GM12864 (cell line): ENCODE measurements at places on chromosomes 6 and 20.

- DNase-seq, result no peak
These were observed 34.1 kb downstream of the SERPINB1 start for GRCh38 chr6:2807342-2808090.

DNA sequence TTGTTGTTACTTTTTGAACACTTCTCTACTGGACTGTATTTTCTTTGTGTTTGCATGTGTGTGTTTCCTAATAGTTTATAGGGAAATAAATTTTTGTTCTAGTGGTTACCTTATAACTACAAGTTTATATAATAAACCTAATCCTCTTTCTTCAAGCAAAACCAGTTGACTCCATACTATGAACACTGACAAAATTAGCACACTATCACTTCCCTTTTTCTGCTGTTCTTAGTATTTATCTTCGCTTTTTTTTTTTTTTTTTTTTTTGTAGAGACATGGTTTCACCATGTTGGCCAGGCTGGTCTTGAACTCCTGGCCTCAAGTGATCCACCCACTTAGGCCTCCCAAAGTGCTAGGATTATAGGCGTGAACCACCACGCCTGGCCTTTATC lies 25.0 kb upstream of the C6orf62 start:
- no peak for DNase-seq

DNA sequence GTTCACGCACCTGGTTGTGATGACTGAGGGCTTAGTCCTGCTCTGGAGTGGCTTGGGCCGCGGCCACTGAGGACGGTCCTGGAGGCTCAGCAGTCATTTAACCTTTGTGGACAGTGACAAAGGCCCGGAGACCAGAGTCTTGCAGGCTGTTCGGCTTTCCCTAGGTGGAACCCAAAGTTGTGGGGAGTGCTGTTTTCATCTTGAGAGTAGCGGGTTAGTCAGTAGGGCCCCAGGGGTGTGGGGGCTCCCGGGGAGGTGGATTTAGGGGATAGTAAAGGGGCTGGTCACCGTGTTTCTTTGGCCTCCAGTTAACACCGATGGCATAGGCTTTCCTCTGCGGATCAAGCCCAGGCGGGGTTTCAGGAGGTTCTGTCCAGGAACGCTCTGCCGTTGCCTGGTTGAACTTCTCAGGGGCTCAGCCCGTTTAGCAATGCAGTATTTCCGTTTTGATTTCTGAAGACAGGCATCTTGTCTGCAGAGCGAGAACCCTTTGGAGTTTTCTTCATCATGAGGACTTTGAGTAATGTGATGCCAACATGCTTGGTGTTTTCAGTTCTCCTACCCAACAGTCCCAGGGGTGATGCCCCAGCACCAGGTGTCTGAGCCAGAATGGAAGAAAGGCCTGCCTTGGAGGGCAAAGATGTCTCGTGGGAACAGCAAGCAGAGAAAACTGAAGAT lies 31.8 kb downstream of the ZNF831 start:
- no peak for DNase-seq

- DNase-seq, result no peak
These were observed 1.1 kb upstream of the CDC5L start for GRCh38 chr6:44386364-44386928.

DNA sequence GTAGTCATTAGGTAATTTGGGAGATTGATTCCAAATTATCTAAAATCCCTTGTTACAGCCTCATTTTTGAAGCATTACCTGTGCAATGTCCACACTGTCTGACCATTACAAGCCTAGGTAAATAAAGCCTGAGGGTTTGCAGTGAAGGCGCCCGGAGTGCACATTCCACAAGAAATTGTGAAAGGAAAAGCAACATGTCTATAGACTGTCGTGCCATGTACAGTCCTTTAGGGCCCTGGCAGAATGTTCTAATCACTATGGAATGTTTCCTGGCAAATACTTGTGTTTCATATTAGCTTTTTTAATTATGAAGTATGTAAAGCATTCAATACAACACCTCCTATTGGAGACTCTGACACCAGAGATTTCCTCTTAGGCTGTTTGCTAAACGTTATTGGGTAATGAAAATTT lies 28.9 kb downstream of the PREP start:
- no peak for DNase-seq

- DNase-seq, result no peak
These were observed 619.4 kb downstream of the PHF3 start for GRCh38 chr6:64255000-64255399.

GRCh38 chr20:46607849-46608497 lies 43.3 kb downstream of the SLC13A3 start:
- no peak for DNase-seq

DNA sequence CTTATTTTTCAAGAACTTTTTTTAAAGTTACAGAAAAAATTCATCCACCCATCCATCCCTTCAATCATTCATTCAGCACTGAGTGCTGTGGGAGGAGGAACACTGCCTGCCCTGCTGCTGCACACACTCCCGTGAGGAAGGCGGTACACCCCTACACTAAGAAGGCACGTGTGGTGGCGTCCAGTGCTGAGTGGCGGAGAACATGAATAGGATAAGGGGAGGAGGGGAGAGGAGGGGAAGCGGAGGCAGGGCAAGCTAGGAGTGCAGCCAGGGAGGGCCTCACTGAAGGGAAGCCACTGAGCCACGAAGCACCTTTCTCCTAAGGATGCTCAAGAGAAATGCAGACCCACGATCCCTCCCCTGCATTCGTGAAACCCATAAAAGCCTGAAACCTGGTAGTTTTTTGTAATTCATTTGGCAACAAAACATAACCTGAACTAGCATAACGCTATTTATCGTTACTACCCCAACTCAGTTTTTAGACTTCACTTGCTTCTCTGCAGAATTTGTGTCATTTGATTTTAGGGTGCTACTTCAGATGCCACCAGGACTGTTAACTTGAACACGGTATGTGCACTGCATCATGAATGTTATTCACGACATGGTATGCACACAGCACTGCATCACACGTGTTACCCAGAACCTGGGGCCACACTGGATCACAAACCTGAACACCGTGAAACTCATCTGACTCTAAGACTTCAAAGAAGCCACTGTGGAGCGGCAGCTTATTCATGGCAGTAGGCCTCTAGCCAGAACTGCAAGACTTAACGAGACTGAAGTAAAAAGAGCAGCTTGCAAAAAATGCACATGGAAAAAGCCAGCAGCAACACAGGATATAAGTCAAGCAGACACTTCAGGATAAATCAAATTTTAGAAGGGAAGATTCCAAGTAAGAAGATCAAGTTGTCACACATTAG lies 3.5 kb downstream of the RNASET2 start:
- DNase-seq, result no peak

DNA sequence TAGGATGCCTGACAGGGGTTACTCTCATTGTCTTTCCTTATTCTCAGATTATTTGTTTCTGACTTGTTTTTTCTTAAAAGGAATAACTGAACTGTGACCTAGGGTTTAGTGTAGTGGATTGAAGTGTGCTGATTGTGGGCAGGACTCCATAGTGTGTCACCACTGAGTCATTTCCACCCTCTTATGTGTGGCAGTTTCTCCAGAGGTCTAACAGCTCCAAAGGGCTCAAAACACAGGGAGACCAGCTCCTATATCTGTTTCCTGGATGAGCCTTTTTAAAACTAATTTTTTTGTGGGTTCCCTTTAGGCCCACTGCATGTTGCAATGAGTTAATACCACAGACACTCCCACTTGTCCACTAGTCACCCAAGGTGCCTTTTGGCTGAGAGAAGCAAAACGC lies 951.1 kb upstream of the ADGRB3 start:
- DNase-seq, result no peak

DNA sequence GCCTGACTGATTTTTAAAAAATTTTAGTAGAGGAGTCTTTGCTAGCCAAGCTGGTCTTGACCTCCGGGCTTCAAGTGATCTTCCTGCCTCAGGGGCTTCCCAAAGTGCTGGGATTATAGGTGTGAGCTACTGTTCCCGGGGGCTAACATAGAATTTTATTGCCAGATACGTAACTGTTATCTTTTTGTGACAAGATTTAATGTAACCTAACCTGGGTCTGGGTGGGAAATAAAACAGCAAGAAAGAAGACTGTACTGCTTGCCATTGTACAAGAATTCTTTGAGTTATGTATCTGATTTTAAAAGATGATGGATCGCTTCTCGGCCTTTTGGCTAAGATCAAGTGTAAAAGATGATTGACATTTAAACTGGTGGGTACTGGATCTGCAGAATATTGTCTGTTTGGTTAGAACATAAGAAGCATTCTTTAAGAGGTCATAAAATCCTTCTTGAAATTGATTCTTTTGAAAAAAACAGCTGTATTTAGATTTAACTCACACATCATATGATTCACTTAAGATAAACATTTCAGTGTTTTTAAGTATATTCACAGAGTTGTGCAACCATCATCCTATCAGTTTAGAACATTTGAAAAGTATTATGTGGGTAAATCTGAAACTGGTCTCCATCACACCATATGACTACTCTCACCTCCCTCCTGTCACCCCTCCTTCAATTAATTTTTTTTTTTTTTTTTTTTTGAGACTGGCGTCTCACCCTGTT lies 21.6 kb downstream of the TPX2 start:
- no peak for DNase-seq

- no peak for DNase-seq
These were observed 101.8 kb downstream of the CEP57L1 start for GRCh38 chr6:109197061-109197460.

- DNase-seq, result no peak
These were observed 189.6 kb downstream of the MAFB start for GRCh38 chr20:40499391-40499790.

- no peak for DNase-seq
These were observed at the start of gene DEFB121 for GRCh38 chr20:31406115-31406514. Gene DEFB121 (minus strand): TSS chr20:31406215. CDS start chr20:31406152, 63 bp downstream.

DNA sequence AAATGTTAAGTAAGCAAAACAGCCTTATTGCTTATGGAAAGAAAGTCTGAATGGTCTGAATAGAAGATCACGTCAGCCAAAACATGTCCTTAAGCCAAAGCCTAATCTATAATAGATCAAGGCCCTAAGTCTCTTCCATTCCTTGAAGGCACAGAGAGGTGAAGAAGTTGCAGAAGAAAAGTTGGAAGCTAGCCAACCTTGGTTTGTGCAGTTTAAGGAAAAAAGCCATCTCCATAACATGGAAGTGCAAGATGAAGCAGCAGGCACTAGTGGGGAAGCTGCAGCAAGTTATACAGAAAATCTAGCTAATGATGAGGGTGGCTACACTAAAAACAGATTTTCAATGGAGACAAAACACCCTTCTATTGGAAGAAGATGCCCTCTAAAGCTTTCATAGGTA lies 29.1 kb downstream of the LRRN4 start:
- DNase-seq, result no peak

- DNase-seq, result no peak
These were observed 15.0 kb downstream of the JPH2 start for GRCh38 chr20:44171775-44172571.

- no peak for DNase-seq
These were observed 45.6 kb upstream of the FOXA2 start for GRCh38 chr20:22629927-22630326.

- DNase-seq, result no peak
These were observed 313.1 kb downstream of the LRFN2 start for GRCh38 chr6:40274058-40274457.

DNA sequence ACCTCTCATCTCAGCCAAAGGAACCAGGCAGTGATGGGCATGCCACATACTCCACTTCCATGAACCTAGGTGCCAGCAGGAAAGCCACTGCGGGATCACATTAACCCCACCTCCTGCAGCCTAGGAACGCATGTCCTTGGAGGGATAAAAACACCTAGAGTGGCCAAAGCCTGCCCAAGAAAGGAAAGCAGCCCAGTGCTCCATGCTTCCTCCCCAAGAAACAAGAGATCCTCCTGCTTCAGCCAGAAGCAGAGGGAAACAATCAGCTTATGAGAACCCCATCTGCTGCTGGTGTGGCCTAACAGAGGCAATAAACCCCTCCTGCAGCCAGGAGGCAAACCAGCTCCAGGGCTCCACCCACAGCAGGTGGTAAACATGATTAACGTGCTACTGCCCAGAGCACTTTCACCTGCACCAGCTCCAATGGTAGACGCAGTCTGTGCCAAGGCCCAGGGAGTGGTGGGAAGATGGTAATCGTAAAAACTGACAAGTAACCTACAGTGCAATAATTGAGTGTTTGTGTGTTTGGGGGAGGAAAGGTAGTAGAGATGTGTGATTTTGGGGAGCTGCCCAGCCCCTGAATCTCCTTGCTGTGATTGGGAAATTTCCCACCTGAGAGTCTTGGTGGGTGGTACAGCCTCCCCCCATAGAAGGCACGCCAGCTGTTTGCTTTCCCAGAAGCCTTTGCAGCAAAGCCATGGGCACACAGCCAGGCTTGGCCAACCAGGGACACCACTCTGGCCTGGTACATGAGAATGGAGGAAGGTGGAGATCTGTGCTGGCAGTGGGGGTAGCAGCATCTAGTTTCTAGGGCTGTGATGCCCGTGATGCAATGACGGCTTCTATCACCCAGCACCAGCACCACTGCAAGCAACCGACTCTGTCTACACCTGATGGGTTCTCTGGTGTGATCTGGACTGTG lies 50.6 kb upstream of the TBC1D7 start:
- no peak for DNase-seq

DNA sequence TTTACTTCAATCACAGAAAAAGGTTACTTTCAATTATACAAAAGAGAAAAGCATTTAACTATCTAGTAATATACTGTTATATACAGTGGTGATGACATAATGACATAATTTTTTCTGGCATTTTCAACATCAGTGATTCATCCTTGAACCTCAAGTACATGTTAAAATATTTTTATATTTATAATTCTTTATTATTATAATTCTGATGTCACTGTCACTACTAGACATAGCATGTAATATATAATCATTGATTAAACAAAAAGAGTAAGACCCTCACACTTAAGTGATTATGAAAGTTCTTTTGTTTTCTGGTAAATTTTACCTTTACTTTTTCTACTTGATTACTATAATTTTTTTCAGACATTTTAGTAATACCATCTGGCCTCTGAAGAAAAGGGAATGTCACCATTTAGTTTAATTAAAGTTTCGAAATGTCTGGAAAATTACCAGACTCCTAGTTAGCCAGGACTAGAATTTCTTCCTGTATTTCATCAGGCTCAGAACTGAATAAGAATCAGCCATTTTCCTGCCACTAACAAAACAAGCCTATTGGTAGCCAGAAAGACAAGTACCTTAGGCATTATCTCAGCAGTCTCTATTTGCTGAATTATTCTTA lies 71.5 kb downstream of the FILIP1 start:
- DNase-seq, result no peak

DNA sequence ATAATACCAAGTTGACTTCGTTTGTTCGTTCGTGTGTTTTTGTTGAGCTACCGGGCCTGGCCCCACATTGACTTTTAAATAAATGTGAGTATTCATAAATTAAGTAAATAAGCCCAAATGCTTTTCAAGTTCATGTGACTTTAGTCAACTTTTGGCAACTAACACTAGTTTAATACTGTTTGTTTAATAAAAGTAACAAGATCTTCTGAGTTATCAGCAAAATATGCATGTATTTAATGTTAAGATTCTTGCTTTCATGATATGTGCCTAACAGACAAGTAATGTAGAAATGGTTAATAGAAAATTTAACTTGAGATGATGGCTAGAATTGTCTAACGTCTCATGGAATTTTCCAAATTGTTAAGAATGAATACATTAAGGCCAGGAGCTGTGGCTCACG lies 38.7 kb upstream of the ECI2 start:
- no peak for DNase-seq

- DNase-seq, result no peak
These were observed 623.8 kb downstream of the PHF3 start for GRCh38 chr6:64259372-64259771.

- DNase-seq, result no peak
These were observed 133.9 kb downstream of the TIAM2 start for GRCh38 chr6:155128977-155129376.
